NCI-H774 (cell line): ENCODE measurements at places on chromosomes 13 and 19.

- DNase-seq, result no peak
Measured at GRCh38 chr13:46595136-46595884, 42.3 kb downstream of the LRCH1 start.

- DNase-seq, result no peak
Measured at GRCh38 chr13:71477735-71478134, 389.3 kb downstream of the DACH1 start.

GRCh38 chr19:16946951-16947940, 58.4 kb downstream of the F2RL3 start:
- DNase-seq, result no peak

- DNase-seq, result no peak
Measured at GRCh38 chr13:101845245-101846020, 393.0 kb downstream of the ITGBL1 start.

- DNase-seq, result no peak
Measured at GRCh38 chr19:31596751-31597150, 247.5 kb upstream of the TSHZ3 start.

DNA sequence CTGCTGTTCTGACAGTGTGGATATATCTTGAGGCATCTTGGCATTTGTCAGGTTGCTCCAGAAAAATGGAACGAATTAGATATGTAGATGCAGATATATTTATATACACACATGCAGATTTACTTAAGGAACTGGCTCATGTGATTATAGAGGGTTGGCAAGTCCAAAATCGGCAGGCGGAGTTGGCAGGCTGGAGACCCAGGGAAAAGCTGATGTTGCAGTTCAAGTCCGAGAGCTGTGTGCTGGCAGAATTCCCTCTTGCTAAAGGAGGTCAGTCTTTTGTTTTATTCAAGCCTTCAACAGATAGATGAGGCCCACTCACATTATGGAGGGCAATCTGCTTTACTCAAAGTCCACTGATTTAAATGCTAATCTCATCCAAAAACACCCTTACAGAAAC, 24.4 kb upstream of the CSNK1A1L start:
- no peak for DNase-seq

DNA sequence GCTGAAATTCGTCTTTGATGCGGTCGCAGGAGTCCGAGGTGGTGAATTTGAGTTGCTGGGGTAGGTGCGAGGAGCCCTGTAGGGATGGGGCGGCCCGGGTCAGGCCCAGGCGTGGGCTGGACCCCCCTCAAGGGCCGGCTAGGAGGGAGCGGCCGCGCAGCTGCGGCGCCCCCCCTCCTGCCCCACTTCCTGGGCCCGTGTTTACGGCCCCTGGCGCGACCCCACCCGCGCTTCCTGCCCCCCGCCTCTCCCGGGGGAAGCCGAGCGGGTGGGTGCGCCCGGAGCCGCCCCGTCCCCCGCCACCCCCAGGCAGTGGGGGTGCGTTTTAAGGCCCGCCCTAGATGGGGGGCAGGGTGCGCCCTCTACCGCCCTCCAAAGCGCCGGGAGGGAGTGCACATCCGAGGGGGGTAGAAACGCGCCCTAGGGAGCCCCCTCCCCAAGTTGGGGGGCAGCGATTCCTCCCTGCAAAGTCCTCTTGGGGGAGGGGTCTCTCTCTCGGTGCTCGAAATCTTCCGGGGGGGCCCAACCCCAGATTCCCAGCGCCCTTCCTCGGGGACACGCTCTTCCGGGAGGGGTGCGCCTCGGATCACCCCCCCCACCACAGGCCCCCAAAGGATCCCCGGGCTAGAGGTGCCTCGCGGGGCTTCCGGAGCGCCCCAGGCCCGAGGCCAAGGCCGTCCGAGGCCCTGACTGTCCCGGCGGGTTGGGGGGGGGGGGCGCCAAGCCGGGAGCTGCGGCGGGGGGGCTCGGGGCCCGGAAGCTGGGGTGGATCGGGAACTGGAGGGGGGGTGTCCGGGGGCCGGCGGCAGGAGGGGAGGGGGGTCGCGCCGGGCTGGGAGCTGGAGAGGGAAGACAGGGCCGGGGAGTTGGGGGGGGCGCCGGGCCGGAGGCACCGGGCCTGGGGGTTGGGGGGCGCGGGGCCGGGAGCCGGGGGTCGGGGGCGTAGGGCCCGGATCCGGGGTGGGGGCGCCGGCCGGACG, 823 bp downstream of the TLE5 start:
- DNase-seq, result no peak

DNA sequence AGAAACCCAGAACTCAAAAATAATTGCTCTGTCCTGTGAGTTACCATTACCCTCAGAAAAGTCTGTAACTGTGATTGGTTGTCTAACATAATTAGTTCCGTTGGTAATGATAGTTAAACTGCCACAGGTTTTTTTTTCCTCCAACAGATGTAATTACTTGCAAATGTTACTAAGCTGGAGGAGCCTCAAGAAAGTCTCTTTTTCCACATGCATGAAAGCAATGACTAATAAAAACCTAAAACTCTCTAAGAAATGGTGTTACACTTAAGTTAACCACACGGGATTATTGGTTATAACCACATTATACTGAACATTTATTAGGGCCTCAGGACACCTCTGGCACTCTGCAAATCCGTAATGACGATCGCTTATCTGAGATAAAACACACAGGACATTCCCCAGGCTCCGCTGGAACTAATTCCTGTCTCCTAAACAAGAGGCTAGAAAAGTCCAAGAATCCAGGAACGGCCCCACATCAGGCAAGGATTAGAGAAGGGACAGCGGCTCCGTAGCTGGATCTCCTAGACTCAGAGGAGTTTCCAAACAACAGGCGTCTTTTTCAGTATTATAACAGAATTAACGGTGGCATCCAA, 753 bp downstream of the ZNF235 start:
- no peak for DNase-seq

DNA sequence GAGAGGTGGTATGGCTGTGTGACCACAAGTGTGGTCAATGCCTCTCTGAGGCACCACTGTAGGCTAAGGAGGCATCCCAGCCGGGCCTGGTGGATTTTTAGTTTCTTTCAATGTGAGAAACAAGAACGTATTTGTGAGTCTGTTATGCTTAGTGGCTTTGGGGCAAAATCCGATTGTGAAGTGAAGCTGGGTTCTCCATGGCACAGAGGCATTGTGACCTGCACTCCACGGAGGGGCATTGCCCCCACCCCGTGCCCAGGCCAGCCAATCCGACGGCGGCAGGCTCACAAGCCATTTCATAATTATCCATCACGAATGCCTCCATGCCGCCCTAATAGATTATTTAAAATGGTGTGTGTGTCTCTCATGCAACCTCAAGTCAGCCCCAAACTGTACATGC, 151.6 kb downstream of the ZNF536 start:
- no peak for DNase-seq
